ENCODE measurements at places on chromosomes 5 and 9. TPM values are rescaled to one million over a fixed set of nuclear protein-coding genes. Genes with fewer than 3 reads are reported as not detected.

Gene TUSC1
- total RNA-seq, result not detected

Gene SHOC1
- not detected for total RNA-seq

Gene AQP3
- total RNA-seq, result 1.6 TPM

Gene RAB3C
- not detected for total RNA-seq

Gene IL13
- total RNA-seq, result 17.8 TPM

Gene DCAF10
- 14.8 TPM for total RNA-seq

Gene CARD6
- 1.6 TPM for total RNA-seq

Gene SLC6A3
- 0.08 TPM for total RNA-seq

Gene POU5F2
- 0.34 TPM for total RNA-seq

Gene LAMC3
- 0.10 TPM for total RNA-seq

Gene FREM1
- total RNA-seq, result not detected

Gene ACTBL2
- not detected for total RNA-seq

Measured in activated CD8-positive, alpha-beta memory T cell treated with anti-CD3 and anti-CD28 coated beads for 36 hours (primary cell).